ENCODE measurements at places on chromosomes 4 and X.

DNA sequence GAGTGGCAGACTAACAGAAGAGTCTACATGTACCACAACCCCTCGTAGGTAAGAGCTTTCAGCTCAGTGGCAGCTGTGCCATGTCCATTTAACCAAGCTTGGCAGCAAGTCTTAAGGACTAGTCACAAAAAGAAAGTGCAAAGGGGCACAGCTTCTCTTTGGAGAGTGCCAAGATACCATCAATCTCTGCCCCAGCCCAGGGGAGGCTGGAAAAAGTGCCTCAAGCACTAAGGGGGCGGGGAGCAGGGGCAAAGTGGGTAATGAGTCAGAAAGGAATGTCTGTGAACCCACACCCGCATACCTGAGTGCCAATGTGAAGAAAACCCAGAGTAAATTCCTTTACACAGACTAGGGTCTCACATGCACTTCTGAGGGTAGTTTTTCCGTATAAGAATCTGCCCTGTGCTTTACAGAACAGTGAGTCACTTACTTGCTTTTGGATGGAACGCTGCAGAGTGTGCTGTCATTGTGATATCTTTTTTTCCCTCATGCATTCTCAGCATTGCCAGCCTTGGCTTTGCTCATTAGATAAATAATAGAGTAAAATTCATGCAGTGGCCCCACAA lies 219.8 kb downstream of the ZNF674 start:
- peak; percentile 49 for DNase-seq

GRCh38 chrX:44343412-44344141 lies at the start of gene EFHC2:
TSS of gene EFHC2 (minus strand) at chrX:44343672. CDS start at chrX:44343588, 84 bp downstream.
- peak; percentile 15 for DNase-seq

- DNase-seq, result no peak
Measured at GRCh38 chrX:18016941-18017340, 155.8 kb upstream of the RAI2 start.

GRCh38 chrX:40617566-40617965 lies 5.7 kb upstream of the MPC1L start:
- no peak for DNase-seq

- no peak for DNase-seq
Measured at GRCh38 chrX:25531096-25531495, 515.3 kb upstream of the ARX start.

- DNase-seq, result no peak
Measured at GRCh38 chr4:103318327-103318726, 120.2 kb upstream of the CENPE start.

DNA sequence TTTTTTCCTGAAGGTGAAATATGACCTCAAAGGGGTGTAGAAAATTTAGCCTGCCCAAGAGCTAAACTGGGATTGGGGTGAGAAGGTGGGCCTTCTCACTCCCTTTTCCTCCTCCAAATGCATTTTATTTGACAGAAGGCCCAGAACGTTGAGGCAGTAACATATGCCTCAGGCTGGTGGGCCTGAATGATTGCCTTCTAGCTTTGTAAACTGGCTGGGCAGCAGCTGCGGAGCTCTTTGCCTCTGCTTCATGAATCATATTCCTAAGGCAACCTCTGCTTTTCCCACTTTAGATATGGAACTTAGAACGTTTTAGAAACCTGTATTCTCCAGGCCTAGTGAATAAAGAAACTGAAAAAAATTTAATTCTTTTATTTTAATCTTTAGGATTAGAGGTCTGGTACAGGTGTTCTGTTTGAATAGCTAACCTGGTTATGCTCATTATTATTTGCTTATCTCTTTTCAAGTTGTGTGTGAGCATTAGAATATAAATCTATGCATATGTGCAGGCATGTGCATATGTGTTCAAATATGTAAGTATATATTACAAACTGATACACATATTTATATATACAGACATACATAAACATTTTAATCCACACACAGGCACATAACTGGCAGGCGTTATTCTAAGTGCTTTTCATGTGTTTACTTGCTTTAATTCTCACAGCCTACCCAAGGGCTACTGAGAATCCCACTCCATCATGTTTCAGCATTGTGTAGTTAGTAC lies 11.5 kb downstream of the PRDM8 start:
- no peak for DNase-seq

- DNase-seq, result no peak
Measured at GRCh38 chr4:66926687-66927086, 618.6 kb downstream of the CENPC start.

DNA sequence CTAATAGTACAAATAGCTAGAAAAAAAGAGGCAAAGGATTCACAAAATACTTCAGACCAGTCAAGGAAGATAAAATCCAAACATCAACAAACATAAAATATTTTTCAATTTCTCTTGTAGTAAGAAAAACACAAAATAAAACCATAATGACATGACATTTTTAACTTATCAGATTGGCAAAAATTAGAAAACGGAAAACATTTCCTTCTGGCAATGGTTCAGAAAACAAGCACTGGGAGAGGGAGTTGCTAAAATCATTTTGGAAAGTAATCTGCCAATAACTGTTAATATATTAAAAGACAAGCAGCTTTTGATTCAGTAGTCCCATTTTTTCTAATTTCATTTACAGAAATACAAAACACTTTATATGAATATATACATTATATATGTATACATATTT lies 26.1 kb downstream of the TKTL2 start:
- DNase-seq, result no peak

DNA sequence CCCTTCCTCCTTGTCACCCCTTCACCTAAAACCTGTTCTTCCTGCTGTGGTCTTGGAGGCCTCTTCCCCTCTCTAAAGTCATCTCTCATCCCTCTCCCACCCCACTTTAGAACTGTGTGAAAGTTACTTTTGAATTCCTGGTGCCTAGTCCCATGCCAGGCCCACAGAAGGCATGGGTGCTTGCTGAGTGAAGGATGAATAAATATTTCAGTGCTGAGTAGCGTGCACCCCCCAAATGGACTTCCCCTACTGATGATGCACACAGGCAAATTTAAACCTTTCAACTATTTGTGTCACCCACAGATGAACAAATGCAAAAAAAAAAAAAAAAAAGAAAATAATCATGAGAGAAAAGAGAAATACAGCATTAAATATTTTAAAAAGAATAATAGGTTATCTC lies 19.8 kb downstream of the PSMD10 start:
- no peak for DNase-seq

DNA sequence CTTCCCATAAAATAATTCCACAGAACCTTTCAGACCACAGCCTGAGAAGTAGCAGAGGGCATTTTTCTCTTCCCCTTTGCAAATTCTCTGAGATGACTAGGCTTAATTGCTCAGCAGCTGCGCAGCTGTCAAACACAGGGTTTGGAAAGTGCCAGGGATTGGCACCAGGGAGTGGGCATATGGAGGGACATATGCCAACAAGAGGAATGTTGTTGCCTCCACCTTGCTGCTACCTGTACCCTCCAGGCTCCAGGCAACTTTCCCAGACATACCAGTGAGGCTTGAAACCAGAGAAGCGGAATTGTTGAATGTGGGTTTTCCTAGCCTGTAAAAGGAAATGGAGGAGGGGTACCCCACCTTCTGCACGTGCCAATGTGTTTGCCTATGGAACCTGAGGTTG lies 256.2 kb upstream of the GPR101 start:
- no peak for DNase-seq

DNA sequence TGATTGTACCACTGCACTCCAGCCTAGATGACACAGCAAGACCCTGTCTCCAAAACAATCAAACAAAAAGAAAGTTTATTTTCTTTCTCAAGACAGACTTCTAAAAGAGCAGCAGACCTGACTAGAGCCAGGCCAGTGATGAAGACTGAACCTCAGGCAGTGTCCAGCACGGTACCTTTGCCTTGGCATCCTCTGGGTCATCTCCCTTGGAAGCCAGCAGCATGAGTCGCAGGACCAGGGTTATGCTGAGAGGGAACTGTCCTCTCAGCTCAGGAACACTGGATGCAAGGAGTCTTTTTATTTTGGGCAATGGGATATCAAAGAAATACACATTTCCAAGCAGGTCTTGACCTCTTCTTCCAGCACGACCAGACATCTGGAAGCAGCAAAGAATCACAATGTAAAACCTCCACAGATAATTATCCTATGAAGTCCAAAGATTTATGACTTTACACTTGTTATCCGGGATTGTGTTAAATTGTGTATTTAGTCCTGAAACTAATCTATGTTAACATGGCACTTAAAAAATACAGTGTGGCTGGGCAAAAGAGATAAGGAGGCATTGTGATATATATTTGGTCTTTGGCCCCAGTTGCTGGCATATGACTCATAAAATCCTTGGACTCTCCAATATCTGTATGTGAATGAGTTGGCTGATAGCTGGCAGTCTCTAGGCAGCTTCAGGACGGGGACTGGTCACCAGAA lies 66.0 kb upstream of the DDX60 start:
- DNase-seq, result no peak

GRCh38 chr4:145285928-145286327 lies 105.5 kb upstream of the OTUD4 start:
- DNase-seq, result no peak

DNA sequence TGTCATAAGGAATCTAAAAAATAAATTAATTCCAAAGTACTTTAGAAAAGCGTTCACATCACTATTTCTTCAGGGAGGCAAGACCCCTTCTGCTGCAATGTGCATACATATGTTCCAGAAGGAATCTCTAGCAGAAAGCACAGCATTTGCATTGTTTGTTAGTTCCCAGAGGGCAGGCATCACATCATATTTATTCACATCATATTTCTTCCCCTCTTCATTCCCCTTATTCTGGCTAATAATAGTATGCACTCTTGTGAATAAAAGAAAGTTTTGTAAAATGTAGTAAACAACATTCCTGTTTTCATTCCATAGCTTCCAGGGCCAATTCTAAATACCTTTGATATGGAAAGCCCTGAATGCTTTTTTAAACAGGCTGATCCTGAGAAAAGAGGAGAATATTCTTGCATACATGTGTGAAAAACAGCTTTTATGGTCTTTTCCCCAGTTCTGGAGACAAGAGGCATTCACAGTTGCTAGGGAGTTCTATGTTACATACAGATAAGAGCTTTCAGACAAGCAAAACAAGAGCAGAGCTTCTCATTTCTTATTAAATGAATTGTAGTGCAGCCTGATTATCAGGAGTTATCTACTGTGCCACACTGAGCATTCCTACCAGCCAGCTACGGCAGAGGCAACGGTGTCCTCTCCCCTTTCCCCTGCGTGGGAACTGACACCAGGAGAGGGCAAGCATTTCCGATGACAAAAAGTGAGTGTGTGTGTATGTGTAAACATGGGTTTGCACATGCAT lies 15.2 kb downstream of the GATB start:
- DNase-seq, result no peak

GRCh38 chrX:134734466-134734952 lies 76.2 kb upstream of the PLAC1 start:
- no peak for DNase-seq

DNA sequence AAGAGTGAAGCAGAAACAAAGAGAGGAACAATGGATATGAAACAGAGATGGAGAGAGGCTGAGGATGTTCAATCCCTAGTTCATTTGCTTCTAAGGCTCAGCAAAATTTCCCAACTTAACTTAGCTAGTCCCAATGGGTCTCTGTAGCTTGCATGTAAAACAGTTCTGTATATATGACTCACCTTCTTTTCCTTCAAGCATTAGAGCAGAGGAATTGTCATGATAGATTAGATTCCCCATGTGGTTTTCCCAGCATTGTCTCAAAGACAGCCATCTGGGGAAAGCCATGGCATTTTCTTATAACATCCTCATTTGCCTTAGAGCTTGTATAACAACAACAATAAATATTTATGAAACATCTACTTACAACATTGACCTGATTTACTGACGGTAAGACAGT lies 93.9 kb upstream of the GATB start:
- no peak for DNase-seq

- DNase-seq, result no peak
Measured at GRCh38 chrX:81537723-81538122, 335.8 kb downstream of the SH3BGRL start.

DNA sequence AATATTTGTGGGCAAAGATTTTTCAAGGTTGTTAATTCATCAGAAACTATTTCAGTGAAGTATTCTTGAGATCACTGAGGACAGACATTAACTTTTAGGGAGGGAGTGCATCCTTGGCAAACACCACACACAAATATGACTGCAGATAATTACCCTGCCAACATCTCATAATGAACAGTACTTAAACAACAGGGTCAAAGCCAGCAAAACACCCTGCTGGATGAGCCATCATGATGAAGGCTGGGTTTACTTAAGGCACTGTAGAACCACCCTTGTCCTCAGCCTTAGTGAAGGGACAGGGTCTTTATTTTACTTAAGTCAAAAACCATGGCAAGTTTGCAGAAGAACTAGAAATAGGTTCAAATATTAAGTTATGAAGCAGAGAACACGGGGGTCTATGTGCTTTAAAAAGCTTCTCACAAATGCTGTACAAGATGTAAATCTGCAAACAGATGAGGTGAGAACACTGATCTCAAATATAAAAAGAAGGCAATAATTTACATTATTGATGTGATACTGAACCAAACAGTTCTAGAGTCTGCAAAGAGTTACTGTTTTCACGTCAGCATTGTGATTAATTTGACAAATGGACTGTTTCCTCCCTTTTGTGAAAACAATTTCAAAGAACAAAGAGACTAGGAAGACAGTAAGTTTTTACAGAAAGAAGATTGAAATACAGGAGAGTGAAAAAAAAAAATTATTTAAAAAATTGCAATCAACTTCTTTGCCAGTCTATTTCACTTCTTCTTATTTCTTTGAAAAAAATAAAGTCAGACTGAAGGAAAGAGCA lies 28.2 kb downstream of the TAPT1 start:
- DNase-seq, result no peak

DNA sequence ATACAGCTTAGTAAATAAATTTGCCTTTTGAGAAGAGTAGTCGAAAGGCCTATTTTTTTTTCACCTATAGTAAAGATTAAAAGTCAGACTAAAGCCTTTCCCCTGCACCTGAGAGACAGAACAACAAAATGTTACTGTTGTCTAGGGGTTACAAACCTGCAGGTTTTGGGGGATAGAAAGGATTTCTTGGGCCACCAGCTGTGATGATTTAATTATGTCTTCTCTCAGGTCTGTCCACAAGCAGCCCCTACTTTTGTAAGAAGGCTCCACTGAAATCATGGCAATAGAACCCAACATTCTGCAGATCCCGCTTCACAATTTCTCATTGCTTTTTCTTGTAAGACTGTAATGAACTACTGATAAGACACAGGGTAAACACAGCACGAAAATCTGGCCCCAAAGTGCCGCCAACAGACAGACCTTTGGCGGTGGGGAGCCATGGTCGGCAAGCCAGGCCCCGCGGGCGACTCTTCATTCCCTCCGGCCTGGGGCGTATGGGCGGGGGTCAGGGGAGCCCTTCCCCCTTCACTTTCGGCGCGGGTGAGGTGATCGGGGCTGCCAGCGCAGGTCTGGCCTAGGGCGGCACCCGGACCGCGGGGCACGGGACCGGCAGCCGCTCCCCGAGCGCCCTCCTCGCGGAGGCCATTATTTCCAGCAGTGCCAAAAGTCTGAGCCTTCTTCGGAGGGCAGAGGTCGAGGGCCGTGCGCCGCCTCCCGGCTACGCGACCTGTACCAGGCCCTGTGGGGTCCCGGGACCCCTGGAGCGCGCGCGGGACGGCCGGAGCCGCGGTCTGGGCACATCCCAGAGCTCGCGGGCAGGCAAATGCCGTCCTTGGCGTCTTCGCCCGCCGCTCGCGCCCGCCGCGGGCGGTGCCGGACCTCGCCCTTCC lies 812 bp upstream of the KDM6A start:
- peak; percentile 4 for DNase-seq
